A549 treated with Hydrocortisone at 1 μM for 4 hours (cell line): ENCODE measurements at places on chromosomes 7 and 10. TPM values are rescaled to one million over a fixed set of nuclear protein-coding genes. Genes with fewer than 3 reads are reported as not detected.

The DLX5 gene
- not detected in 5 replicates for total RNA-seq

The STEAP4 gene
- 0.03 to 0.07 TPM (median 0.05 TPM) in 3 of 5 replicates, not detected in the others for total RNA-seq

The CUBN gene
- 0.06 to 0.10 TPM (median 0.08 TPM) in 5 replicates for total RNA-seq

The STEAP1 gene
- 14.6 to 17.1 TPM (median 16.1 TPM) in 5 replicates for total RNA-seq

The FRMPD2 gene
- total RNA-seq = 0.07 to 0.15 TPM (median 0.13 TPM) in 3 of 5 replicates, not detected in the others

The LBX1 gene
- not detected in 5 replicates for total RNA-seq

The NUPR2 gene
- total RNA-seq = not detected in 5 replicates

The CALN1 gene
- total RNA-seq = not detected in 5 replicates

The TRIM56 gene
- total RNA-seq = 12.0 to 16.2 TPM (median 15.0 TPM) in 5 replicates

The PLOD3 gene
- 77.9 to 84.6 TPM (median 80.8 TPM) in 5 replicates for total RNA-seq

The UCN3 gene
- not detected in 5 replicates for total RNA-seq

The HOXA11 gene
- 0.58 to 0.68 TPM (median 0.63 TPM) in 5 replicates for total RNA-seq

The CCL26 gene
- total RNA-seq = 7.7 to 10.6 TPM (median 8.1 TPM) in 5 replicates

The CYP26A1 gene
- total RNA-seq = 1.7 to 2.9 TPM (median 2.4 TPM) in 5 replicates

The HMX3 gene
- total RNA-seq = 0.08 to 0.13 TPM in 2 of 5 replicates, not detected in the others

The TMEM213 gene
- not detected in 5 replicates for total RNA-seq

The RRP12 gene
- total RNA-seq = 50.9 to 64.9 TPM (median 55.6 TPM) in 5 replicates

The FERD3L gene
- total RNA-seq = not detected in 5 replicates

The NUDT13 gene
- 2.6 to 3.9 TPM (median 3.4 TPM) in 5 replicates for total RNA-seq

The ZNF783 gene
- 5.0 to 6.6 TPM (median 5.6 TPM) in 5 replicates for total RNA-seq

The ASB10 gene
- total RNA-seq = not detected in 5 replicates

The SFTPD gene
- total RNA-seq = 0.23 to 0.33 TPM (median 0.24 TPM) in 5 replicates

The EGR2 gene
- total RNA-seq = 0.21 to 0.52 TPM (median 0.28 TPM) in 5 replicates

The RASA4B gene
- 1.2 to 2.1 TPM (median 1.6 TPM) in 5 replicates for total RNA-seq

The TM9SF3 gene
- 70.1 to 97.9 TPM (median 85.3 TPM) in 5 replicates for total RNA-seq

The NAPEPLD gene
- total RNA-seq = 2.1 to 5.8 TPM (median 3.8 TPM) in 5 replicates

The SFTPA2 gene
- total RNA-seq = not detected in 5 replicates

The COG5 gene
- total RNA-seq = 8.0 to 15.2 TPM (median 10.0 TPM) in 5 replicates

The PRR15 gene
- total RNA-seq = 4.0 to 5.6 TPM (median 4.9 TPM) in 5 replicates

The ZNF853 gene
- 1.7 to 2.7 TPM (median 2.4 TPM) in 5 replicates for total RNA-seq

The ITGB8 gene
- total RNA-seq = 0.86 to 1.4 TPM (median 1.1 TPM) in 5 replicates

The TRIL gene
- not detected in 5 replicates for total RNA-seq

The ACSM6 gene
- not detected in 5 replicates for total RNA-seq

The PNLIPRP1 gene
- total RNA-seq = not detected in 5 replicates

The CPN1 gene
- total RNA-seq = 0.16 to 0.39 TPM (median 0.28 TPM) in 5 replicates

The CAMK2B gene
- 0.12 to 0.32 TPM (median 0.28 TPM) in 5 replicates for total RNA-seq

The RAPGEF5 gene
- 0.07 to 0.25 TPM (median 0.18 TPM) in 5 replicates for total RNA-seq

The NPFFR1 gene
- not detected in 5 replicates for total RNA-seq

The SLC13A1 gene
- total RNA-seq = not detected in 5 replicates
